Dermis blood vessel endothelial cell (primary cell): ENCODE measurements at places on chromosomes 5 and 9. TPM values are rescaled to one million over a fixed set of nuclear protein-coding genes. Genes with fewer than 3 reads are reported as not detected.

- DNase-seq, result no peak
Observed at GRCh38 chr5:142976861-142977260, 206.7 kb downstream of the ARHGAP26 start.

DNA sequence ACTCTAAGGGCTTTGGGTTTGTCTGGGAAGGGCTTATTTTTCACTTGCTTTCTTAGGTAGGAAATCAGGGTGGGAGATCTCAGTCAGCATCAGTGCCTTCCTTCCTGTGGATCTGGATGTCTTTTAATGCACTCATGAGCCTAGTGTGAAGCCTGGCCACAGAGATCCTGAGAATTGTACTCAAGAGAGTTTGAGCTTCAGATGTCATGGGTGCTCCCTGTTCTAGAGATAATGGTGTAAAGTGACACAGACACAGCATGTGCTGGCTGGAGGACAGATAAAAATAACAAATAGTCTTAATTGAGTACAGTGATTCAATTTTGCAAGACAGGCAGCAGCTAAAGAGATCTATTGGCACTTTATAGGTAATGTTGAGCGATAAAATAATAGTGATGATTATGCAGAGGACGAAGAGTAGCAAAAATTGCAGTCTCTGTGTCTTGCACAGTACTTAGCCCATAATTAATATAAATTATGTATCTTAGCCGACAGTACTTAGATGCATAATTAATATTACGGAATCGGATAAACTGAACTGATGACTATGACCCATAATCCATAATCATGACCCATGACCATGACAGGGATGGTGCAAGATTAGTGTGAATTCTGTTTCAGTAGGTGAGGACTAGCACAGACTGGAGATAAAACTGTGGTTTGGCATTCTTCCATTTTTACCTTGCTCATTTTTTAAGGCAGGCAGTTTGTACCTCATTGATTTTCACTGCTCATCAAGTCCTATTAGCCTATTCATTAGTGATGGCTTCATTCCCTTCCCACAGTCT, 408.7 kb upstream of the PIK3R1 start:
- DNase-seq, result no peak

GRCh38 chr5:53406630-53407316, 73.7 kb upstream of the FST start:
- peak; percentile 72 for DNase-seq

ANKH gene
- total RNA-seq, result 21.8 and 27.9 TPM in 2 replicates

SARDH gene
- 0.34 and 0.37 TPM in 2 replicates for total RNA-seq

DNA sequence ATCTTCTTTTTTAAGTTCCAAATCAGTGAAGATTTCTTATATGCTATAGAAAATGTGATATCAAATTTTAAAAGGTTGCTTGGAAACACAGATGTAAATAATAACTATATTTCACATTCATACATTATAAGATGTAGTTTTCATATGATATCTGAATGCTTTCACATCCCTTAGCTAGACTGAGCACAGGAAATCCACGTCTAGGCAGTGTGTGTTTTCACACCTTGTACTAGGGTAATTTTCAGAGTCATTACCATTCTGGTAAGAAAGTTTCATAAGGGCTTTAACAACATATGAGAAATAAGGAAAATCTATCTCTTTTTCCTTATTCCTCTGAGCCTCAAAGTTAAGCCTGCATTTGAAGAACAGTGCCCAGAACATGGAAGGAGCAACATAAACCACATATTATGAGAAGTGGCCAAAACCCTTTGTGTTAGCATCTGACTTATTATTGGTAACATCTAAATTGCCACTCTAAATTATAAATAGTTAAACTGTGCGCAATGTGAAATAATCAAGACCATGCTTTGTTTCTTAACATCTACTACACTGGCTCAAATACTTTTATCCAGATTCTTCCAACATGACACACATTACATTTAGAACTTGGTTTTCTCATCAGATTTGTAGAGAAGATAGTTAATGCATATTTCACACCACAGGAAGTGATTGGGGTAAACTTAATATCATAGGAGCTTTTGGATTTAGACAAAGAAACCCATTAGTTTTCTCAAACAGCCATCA, 113.3 kb downstream of the PPP2R2B start:
- DNase-seq, result no peak

GRCh38 chr5:151497391-151498002, 50.1 kb downstream of the SLC36A1 start:
- no peak for DNase-seq

DNA sequence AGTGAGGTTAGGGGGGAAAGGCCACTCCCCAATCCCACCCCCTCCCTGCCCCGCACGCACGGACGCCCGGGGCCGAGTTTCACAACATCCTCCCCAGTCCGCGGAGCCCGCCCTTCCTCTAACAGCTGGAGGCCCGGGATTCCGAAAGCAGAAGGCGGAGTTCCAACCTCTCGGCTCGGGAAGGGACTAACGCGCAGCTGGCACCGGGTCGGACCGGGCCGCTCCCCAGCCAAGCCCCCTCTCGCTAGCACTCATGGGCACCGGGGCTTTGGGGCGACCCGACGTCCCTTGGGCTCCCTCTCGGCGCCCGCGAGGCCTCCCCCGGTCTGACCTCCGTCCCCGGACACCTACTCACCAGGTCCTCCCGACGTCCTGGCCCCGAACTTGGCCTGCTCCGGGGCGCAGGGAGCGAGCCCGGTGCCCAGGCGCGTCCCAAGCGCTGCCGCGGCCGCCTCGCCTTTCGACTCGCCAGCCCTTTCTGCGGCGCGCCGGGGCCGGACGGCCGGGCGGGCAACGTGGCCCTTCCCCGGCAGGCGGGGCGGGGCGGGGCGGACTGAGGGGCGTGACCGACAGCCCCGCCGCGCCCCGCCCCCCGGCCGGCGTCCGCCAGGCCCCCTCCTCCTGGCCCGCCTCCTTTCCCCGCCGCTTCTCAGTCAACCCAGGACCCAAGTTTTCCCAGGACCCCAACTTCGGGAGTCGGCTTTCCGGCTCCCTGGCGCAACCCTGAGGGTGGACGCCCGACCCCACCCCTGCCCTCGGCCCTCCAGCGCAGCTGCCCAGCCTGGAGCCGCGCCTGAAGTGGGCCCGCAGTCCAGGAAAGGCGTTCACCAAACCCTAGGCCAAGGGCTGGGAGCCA, at the start of gene MGAT1:
MGAT1 (minus strand) TSS at position 482 of the 856 bp plus-strand sequence. CDS start 9,835 bp downstream, outside the sequence.
- peak; percentile 89 for DNase-seq

- peak; percentile 65 for DNase-seq
Observed at GRCh38 chr9:107425101-107426025, 64.2 kb downstream of the KLF4 start.

FCN2 gene
- not detected in 2 replicates for total RNA-seq

DNA sequence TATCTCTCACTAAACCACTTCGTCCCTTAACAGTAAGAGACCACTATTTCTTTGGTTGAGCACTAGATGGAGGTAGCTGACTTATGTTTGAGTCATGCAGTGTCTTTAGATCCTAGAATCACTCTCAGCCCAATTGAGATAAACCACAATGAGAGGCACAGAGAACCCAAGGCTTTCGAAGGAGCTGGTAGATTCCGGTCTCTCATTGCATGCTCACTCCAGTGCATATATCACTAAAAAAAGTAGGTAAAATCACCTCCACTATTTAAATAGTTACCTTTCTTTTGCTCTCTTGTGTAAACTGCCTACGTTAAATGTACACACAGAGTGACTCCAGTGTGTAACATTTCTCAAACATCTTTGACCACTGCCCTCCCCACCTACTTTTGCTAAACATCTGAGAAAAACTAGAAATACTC, 27.6 kb downstream of the ACTL7A start:
- DNase-seq, result peak; percentile 42

ADGRV1 gene
- under 0.01 and 0.14 TPM in 2 replicates for total RNA-seq

ANKRD18B gene
- total RNA-seq, result under 0.01 and 1.4 TPM in 2 replicates

GRCh38 chr5:91928754-91929521, 545.8 kb upstream of the ARRDC3 start:
- DNase-seq, result peak; percentile 19

NR6A1 gene
- 2.9 TPM in 2 replicates for total RNA-seq

- DNase-seq, result no peak
Observed at GRCh38 chr5:6783787-6784186, 70.6 kb downstream of the TENT4A start.

ARID3C gene
- 0.09 and 0.51 TPM in 2 replicates for total RNA-seq

DNA sequence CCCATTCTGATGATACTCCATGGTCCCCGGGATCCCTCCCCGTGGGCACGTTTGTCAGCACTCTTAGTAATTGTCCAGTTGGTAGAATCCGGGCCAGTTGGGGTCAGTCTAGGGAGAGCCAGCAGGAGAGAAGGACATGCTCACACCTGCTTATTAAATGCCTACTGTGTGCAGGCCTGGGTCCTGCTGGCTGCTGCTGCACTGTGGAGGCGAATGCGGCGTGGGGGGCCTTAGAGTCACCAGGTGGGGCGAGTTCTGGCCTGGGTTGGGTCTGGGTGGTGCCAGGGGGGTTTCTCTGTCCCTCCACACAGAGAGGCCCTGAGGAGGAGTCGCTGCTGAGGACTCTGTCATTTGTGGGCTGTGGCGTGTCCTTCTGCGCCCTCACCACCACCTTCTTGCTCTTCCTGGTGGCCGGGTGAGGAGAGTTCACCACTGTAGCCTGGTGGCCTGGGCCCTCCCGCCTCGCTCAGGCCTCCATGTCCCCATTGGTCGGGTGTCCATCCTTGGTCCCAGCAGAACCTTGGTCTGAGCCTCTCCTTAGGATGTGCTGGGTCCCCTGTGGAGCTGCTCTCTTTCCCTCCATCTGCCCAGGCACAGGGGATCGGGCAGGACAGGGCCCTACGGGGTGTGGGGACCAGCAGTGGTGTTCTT, 17.3 kb downstream of the ADGRD2 start:
- no peak for DNase-seq

DNA sequence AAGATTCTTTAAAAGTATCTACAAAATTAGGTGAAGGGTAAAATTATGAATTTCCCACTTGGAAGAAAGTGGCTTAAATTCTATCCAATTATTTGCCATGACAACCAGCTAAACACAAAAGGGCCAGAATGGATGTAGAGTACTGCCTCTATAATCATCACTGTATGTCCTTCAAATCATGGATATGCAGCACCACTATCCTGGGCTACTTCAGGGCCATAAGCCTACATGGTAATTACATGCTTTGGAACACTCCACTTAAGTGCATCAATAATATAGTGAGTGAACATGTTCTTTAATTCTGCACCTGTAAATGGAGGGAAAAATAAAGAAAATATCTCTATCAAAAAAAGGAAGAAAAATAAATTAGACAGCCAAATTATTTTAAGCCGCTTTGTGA, 575.2 kb downstream of the ISL1 start:
- no peak for DNase-seq

DNA sequence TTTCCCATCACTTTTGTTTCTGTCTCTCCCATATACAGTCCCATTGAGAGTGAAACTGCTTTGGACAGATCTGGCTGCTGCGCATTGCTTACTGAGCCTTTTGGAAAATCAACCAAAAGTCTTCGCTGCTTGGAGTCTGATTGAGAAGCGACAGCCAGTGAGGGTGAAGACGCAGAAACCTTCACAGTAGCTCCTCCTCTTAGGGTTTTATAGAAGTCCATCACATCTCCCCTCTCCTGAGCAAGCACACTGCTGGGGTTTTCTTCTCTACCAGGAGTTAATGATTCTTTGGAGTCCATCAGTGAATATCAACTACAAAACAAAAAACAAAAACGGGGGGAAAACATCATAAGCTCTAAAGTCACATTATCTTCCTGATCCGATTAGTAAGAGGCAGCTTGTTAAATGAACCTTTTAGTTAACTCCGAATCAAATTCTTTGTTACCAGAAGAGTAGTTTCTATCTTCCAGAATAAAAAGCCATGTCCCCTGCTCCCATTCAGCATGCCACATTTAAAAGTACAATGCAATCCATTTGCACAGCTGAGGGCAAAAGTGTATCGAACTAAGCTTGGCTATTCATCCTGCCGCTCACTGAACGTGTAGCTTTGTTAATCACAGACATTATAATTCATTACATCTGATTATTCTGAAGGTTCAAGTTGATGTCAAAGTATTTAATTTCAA, 2.8 kb downstream of the NR3C1 start:
- DNase-seq, result peak; percentile 58

RNF183 gene
- total RNA-seq, result not detected in 2 replicates

DNA sequence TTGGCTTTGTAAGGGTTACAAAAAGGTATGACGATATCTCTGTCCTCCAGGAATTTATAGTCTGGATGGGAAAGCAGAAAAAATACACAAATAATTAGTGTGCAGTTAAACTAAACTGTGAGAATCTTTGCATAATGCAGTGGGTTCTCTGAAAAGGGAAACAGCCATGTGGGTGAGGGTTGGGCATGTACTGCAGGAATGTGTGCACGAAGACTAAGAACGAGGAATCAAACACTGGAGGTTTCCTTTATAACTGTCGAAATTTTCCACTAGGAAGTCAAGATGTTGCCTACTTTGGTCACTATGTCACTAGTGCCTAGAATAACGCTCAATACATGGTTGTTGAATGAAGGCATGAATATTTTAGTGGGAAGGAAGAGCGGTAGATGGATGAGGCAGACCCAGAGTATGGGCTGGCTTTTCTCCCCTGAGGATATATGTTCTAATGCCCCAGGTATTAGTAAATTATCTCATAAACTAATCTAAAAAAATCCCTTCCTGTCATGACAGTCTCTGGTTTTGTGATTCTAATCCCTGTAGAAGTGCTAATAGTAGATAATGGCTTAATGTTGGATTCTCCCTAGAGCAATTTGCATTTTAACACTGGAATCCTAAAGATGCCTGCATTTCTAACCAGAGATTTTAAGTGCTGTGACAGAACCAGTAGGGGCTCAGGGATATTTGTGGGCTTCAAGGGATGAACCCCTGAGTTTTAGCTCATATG, 227.3 kb downstream of the NMUR2 start:
- no peak for DNase-seq

DAB2IP gene
- total RNA-seq, result 24.3 and 38.4 TPM in 2 replicates

GRCh38 chr9:18194316-18194715, 279.6 kb upstream of the ADAMTSL1 start:
- no peak for DNase-seq

DNA sequence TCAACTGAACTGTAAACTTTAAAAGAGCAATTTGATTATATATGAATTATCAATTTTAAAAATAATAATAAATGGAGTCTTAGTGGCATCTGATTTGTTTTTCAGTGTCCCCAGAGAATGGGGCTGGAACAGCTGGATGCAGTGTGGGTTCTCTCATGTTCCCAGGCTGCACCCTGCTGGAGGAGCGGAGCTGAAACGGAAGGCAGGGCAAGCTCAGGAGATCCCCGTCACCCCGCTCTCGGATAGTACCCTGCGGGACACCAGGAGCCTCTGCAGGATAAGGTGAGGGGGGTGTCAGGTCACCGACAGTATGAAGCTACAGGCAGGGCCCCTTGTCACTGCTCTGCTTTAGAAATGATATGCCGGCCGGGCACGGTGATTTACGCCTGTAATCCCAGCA, 57.3 kb downstream of the S1PR3 start:
- no peak for DNase-seq

HTR4 gene
- total RNA-seq, result 0.14 TPM in 1 of 2 replicates, not detected in the other

DNA sequence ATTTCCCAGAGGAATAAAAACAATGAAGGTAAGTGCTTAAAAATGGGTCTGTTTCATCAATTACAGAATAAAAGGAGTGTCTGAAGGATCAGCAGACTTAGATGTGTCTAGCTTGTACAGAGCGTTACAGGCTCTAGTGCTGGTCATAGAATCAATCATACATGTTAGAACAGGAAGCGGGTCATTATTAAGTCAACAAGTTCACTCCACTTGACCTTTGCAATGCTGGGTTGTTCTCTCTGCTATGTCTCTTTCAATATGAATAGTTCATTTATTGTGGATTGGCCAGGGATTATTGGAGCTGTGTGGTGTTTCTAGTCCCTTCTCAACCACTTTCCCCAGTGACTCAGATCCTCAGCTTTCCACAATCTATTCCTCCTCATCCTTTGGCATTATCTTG, 20.7 kb upstream of the EGFLAM start:
- no peak for DNase-seq
